ENCODE measurements at places on chromosomes 11 and 22.

- no peak for DNase-seq
Measured at GRCh38 chr11:28490773-28491382, 382.7 kb downstream of the METTL15 start.

GRCh38 chr22:24008381-24009226, 2.5 kb upstream of the CABIN1 start:
- DNase-seq, result no peak

DNA sequence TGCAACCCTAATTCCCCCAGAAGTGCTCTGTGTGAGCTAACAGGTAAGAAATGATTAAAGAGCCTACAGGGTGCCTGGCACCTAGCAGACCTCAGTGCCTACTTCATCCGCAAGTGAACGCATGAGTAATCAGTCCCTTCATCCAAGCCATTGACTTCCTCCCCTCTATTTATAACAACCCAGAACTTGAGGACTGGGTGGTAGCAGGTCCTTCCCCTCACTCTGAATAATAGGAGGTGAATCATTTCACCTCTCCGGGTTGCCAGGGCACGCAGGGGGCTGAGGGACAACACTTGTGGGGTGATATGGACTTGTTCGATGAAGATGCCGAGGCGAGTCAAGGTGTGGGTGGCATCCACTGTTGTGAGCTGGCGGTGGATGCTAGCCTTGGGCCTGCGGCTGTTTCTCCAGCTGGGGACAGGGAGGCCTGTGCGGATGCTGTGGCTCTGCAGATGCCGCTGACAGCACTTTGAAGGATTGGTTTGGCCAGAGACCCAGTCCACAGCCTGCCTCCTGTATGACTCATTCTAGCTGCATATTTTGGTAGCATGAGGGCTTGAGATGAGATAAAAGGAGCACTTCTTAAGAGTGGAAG, 11.7 kb upstream of the SORL1-AS1 start:
- no peak for DNase-seq

GRCh38 chr11:129922674-129923073, 27.3 kb upstream of the NFRKB start:
- no peak for DNase-seq

DNA sequence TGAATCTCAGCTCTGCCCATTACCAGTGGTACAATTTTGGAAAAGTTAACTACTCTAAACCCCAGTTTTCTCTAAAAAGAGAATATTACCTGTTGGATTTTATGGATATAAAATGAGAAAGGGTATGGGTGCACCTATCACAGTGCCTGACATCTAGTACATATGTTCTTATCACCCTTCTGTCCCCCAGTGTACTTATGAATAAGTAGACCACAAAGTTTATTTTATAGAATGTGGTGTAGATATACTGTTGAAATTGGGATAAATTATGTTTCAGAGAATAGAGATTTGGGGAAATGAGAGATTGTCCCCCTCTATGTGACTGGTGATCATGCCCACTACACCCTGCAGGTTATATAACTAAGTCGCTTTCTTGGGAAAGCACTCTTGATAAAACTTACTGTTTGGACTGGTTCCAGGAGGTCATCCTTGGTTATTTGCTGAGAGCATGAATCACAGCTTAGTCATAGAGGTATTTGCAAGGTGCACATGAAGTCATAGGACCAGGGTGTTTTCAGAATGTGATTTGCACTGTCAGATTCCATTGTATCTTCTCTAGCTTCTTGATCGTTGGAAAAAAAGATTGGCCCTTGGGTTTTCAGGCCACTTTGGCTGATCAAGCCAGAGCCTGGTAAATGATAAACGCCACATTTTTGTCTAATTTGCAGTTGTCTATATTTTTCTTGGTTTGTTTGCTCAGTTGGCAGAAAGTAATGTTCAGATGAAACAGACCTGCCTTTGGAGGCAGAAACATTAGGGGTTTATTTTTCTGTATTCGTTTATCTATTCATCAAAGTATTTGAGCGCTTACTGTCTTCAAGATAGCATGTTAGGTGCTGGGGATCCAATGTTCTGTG, 21.3 kb downstream of the STX3 start:
- DNase-seq, result no peak

DNA sequence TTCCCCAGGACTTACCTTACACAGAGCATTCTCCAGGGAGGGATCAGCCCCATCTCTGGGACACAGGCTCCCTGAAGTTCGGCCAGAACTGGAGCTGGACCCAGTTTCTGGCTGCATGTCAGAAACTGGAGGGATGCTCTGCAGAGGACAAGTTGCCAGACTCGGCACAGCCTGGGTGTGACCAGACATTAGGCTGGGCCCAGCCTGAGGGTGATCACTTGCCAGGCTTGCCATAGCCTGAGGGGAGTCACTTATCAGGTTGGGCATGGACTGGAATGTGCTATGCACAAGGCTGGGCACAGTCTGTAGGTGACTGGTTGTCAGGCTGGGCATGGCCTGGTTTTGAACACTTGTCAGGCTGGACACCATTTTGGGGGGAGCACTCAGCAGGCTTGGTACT, 30.7 kb upstream of the STK33 start:
- no peak for DNase-seq
